ENCODE measurements at places on chromosomes 6 and 20.

- no peak for DNase-seq
Observed at GRCh38 chr20:22320245-22320915, 264.0 kb downstream of the FOXA2 start.

DNA sequence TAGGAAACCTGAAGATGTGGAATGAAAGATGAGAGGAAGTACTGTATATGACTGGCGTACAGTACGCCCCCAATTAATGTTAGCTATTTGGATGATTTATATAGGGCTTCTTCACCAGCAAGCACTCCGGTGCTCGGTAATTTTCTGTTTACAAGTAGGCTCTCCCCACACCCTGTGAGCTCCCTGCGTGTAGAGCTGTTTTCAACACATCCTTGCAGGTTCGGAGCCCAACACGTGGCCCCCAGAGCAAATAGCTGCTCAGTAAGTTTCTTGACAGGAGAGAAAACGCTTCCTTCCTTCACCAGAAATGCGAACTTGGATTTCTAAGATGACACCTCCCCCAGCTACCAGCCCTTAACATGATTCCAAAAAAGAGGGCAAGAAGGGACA lies 1.2 kb upstream of the RAB22A start:
- DNase-seq: peak; percentile 9

DNA sequence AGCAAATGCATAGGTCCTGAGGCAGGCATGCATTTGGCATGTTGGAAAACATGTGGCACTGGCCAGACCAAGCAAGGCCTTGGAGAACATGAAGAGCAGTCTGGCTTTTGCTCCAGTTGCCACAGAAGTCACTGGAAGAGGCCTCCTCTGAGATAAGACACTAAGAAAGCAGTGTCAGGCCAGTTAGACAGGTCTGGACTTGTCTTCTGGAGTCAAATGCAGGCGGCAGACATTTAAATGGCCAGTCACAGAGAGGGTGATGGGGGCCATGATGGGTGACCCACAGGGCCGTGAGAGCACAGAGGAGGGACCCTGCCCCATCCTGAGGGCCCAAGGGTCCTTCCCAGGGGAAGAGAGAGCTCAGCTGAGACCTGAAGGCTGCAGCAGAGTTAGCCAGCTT lies 26.7 kb upstream of the ADA start:
- no peak for DNase-seq

DNA sequence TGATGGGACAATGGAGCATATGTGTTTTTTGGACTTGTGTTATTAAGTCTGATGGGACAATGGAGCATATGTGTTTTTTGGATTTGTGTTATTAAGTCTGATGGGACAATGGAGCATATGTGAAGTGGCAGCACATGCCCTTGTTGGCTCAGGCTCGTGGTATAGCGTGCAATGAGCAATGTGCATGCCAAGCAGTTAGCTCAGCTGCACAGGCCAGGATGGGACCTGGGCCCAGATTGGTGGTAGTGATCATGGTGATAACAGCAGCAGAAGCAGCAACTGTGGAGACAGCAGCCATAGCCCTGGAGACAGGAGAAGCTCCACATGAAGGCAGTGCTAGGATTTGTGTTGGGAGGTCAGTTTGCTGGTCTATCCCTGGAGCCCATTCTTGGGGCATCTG lies 61.1 kb downstream of the IL20RA start:
- DNase-seq: no peak

DNA sequence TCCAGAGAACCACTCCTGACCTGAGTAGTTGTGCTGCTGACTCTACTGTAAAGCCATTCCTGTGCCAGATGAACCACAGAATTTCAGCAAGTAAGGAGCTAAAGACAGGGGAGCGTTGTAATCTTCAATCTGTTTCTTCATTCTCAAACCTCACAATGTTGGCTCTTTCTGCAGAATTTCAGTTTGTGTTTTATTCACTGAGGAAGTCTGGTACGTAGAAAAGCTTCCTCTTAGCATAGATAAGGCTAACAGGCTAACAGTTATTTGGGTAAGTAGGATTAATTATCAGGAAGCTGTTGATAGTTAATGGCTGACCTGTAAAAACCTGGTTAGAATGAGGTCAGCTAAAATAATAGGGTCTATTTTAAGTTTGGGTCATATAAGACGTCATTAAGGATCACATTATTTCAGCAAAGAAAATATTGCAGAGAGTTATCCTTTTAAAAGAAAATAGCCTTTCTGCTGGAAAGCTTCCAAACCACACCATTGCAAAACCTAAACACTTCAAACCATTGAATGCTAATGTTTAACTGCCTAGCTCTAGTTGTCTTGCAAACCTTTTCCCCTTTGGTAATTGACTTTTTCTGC lies 14.1 kb upstream of the TENT5A start:
- peak; percentile 95 for DNase-seq

DNA sequence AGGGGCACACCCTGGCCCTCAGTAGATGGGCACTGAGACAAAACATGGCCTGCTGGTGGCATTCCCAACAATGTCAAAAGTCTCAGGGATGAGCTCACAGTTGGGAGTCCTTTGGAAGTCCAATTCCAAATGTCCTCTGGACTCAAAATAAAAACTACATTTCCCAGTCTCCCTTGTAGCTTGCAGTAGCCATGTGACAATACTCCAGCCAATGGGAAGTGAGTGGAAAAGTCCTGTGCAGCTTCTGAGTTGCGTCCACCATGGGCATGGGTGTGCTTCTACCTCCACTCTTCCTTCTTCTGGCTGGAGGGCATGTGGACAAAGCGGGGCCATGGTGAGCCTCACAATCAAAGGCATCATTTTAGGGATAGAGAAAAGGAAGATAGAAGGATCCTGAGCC lies 5.8 kb upstream of the ADAM33 start:
- DNase-seq: no peak

DNA sequence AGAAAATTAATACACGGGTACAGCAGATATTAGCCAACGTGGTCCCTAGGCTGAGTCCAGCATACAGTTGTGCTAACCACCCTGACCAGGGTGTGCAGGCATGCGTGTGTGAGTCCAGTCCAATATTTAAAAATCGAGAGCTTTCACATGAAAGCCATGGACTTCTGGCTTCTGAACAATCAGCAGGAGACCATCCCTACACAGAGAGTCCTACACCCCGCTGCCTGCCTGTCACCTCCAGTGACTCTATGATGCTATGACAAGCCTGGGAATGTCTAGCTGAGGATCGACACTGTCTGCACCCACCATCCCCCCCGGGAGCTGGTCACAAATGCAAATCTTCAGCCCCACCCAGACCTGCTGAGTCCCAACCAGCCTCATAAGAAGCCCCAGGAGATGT lies 7.9 kb downstream of the ACSS1 start:
- no peak for DNase-seq

DNA sequence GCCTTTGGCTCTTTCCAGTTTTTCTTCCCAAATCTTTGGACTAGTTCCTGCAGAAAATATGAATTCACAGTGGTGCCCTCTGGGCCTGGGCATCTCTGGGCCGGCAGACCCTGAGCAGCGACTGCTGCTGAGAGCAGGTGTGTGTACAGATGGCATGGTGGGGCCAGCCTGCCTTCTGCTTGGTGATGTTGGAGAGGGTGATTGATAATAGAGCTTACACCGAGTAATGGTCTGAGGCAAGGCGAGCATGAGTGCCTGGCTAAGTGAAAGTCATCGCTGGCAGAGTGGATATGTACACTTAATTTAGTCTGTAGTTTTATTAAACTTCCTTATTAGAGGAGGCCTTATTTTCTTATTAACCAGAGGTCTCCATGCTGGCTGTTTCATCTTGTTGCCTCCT lies 156.9 kb downstream of the CDKAL1 start:
- no peak for DNase-seq

- DNase-seq: peak; percentile 65
Observed at GRCh38 chr6:113120224-113120581, 736.9 kb upstream of the MARCKS start.

- peak; percentile 39 for DNase-seq
Observed at GRCh38 chr6:117600008-117600743, 2.1 kb downstream of the GOPC start.

DNA sequence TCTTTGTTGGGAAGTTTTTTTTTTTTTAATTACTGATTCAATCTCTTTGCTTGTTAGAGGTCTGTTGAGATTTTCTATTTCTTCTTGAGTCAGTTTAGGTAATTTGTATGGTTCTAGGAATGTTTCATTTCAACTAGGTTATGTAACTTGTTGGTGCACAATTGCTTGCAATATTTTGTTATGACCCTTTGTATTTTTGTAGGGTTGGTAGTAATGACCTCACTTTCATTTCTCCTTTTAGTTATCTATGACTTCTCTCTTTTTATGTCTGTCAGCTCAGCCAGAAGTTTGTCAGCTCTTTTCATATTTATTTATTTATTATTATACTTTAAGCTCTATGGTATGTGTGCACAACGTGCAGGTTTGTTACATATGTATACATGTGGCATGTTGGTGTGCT lies 51.1 kb upstream of the SLC24A3 start:
- DNase-seq: no peak

DNA sequence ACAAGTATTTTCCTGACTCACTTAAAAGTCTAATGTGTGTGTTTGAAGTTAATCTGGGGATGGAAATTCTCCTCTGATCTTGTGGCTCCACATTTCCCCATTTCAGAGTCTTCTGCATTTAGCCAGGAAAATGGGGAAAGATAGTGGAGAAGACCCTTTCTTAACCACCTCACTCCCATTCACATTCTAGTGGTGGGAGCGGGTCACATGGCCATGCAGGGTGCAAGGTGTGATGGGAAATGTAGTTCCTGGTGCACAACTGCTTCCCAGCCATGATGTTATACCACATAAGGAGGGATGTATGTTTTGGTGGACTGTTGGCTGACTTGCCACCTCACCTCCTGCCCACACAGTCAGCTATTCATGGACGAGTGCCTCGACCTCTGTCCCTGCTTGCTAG lies 61.8 kb downstream of the BANF2 start:
- no peak for DNase-seq

DNA sequence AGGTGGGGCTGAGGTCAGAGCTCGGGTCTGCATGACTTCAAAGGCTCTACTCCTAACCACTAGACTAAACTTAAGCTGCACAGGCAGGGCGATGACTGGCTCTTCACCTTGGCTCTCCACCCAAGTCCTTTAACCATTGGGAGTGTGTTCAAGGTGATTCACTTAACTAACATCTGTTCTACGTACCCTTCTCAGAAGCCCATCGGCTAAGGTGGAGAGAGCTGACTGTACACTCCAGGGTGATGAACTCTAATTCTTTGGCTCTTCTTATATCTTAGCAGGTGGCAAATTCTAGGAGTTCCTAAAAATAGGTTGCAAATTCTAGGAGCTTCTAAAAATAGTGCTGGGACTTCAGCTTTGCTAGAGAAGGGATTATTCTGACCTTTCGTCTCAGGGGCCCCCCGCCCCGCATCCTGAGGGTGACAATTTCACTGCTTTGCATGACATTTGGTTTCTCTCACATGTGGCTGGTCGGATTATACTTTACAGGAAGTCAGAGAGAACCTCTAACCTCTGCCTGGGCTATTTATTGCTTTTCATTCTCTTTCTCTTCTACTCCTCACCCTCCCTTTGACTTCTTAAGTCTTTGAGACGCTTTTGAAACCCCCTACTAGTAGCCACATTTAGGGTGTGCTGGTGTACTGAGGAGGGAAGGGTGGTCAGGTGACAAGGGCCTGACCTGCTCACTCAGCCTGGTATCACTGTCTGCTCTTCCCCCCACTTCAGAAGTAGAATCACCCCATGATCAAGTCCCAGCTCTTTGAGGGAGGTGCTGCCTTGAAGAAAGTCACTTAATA lies 55.5 kb downstream of the PRDM1 start:
- DNase-seq: peak; percentile 24

DNA sequence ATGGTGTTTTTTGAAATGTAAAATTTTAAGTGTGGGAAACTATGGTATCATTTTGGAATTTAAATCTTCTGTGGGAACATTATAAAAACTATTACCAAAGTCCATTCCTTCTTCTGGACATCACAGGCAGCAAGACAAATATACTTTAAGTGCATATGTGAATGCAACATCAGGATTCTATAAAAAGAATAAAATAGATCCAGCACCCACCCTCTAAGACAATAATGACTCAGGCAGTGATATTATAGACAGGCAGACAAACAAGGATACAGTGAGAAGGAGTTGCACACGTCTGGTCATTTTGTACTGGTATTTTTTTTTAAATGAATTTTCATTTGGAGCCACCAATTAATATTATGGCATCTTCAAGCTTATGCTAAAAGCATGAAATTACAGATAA lies 21.1 kb upstream of the NEDD9 start:
- DNase-seq: no peak

DNA sequence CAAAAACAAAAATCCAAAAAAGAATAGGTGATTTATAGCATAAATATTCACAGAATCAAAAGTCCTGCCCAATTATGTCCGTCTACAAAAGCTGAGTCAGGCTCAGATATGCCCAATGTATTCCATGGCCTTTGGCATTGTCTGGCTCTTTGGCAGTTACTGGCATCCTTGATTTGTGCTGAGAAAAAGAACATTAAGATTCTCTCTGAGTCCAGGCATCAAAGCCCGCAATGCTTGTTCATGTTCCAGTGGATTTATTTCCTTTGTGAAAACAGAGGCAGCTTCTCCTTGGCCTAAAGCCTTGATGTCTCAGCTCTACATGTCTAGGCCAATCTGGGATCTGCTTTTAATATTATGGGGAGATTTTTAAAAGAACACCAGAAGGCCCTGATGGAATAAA lies 76.1 kb upstream of the SLC4A11 start:
- no peak for DNase-seq

- no peak for DNase-seq
Observed at GRCh38 chr6:431504-431903, 40.0 kb downstream of the IRF4 start.

- DNase-seq: no peak
Observed at GRCh38 chr20:48731536-48731935, 96.3 kb downstream of the PREX1 start.

DNA sequence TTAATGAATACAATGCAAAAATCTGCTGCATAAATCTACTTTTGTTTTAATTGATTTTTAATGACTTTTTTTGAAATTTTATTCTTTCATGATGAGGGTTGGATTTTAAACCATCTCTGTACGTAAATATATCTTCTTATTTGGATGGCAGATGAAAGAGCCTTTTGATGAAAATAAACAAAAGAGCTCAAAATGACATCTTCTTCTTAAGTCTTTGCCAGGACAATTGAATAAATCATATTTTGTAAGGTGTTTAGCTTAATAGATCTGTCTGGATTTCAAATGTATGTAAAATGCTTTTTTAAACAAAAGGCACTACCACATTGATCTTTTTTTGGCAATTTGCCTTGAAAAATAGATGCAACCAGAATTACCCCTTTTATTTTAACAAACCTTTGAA lies 39.3 kb downstream of the KIF6 start:
- DNase-seq: no peak

DNA sequence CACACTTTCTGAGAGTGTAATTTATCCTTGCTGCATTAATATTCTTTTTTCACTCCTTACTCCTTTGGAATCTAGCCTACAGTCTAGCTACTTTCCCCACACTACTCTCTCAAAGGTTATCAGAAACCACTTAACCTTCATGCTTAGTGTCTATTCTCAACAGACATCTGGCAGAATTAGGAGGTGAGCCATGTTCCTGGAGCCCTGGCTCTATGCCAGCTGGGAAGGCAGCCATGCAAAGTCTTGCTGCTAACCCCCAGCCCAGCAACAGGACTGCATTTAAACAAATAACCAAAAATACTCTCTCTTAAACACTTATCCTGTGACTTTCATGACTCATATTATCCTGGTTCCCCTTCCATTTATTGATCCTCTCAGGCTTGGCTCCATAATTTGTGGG lies 260.2 kb downstream of the BCKDHB start:
- DNase-seq: no peak

Measured in common myeloid progenitor, CD34-positive (primary cell).